ENCODE measurements at places on chromosomes 7 and 10.

DNA sequence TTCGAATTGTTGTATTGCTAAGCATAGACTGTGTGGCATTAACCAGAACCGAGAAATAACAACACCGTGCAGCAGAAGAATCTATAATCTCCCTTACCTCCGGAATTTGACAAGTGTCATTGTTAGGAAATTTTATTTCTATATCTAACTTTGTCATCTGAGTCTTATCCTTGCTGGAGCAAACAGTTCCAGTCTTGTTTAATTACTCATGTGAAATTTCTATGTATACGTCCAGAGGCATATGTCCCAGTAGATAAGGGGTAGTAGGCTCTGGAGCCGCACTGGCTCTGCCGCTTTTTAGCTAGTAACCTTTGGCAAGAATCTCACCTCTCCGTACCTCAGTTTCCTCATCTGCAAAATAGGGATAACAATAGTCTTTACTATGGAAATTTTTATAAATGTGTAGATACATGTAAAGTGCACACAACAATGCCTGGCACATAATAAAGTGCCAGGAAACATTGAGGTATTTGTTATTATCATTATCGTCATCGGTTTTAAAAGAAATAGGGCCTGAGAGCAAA lies 228.6 kb downstream of the VTI1A start:
- no peak for DNase-seq

DNA sequence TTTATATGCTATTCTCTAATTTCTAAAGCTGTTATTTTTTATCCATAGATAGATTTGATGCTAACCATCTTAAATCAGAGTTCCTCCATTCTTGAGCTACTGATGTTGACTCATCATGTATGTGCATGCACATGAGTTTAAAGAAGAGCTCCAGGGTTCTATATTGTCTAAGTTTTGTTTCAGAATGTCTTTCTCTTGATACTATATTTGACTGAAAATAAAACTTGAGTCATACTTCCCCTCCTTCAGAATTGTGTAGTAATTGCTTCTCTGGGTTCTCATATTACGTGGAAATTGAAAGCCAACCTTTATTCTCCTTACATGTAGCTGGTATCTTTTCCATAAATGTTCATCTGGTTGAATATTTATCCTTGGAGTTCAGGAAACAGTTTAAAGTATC lies 89.4 kb downstream of the LRRTM3 start:
- DNase-seq, result no peak

GRCh38 chr10:70866424-70866823 lies 21.9 kb downstream of the PCBD1 start:
- no peak for DNase-seq

- no peak for DNase-seq
Observed at GRCh38 chr10:71678057-71678805, 41.3 kb downstream of the C10orf105 start.

GRCh38 chr7:45240273-45240771 lies 82.7 kb downstream of the RAMP3 start:
- DNase-seq, result no peak

GRCh38 chr7:15239801-15240200 lies 322.0 kb downstream of the AGMO start:
- no peak for DNase-seq

- no peak for DNase-seq
Observed at GRCh38 chr10:100192350-100192749, 6.5 kb upstream of the ERLIN1 start.

GRCh38 chr10:24210501-24210900 lies 1.6 kb downstream of the KIAA1217 start:
- DNase-seq, result no peak

- no peak for DNase-seq
Observed at GRCh38 chr7:37769291-37769690, 79.1 kb upstream of the NME8 start.

- no peak for DNase-seq
Observed at GRCh38 chr10:77927402-77928246, 1.1 kb upstream of the DLG5 start.

- DNase-seq, result no peak
Observed at GRCh38 chr10:71771821-71772617, 1.3 kb downstream of the VSIR start.

DNA sequence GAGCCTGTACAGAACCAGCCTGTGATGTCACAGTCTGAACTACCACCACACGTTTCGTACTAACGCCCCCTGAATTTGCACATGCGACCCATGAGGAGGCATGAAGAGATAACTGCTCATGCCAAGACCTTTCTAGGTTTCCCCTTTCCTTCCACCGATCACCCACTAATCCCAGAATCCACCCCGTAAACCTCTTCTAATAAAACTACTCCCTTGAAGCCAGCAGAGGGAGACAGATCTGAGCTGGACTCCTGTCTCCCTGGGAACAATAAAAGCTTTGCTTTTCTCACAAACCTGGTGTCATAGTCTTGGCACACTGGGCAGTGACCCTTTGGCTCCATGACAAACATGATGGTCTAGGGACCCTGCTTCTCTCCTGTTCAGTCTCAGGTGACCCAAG lies 144.5 kb downstream of the FRMD4A start:
- no peak for DNase-seq

- no peak for DNase-seq
Observed at GRCh38 chr7:94649450-94649849, 6.5 kb downstream of the SGCE start.

- no peak for DNase-seq
Observed at GRCh38 chr10:30114881-30115625, 55.7 kb upstream of the JCAD start.

DNA sequence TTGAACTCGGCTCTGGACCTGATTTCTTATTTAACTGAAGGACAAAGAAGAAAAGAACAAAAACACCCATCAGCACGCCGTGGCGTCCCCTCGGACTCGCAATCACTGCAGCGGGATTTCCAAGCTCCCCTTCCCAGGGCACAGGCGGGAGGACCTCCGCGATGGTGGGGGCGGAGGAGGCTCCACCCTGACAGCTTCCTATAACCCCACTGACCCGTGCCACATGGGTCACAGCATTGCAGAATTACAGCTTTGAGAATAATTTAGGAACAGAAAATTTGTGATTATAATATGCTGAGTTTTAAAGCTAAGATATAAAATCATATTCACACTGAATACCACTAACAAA lies 129.7 kb upstream of the SEC61G start:
- no peak for DNase-seq
